ENCODE measurements at places on chromosomes 5 and 9. TPM values are rescaled to one million over a fixed set of nuclear protein-coding genes. Genes with fewer than 3 reads are reported as not detected.

- H3K4me1 ChIP-seq, result peaks cover 25% of the 10 kb centered on the region
- peak overlapping the region; percentile 1 for H3K4me3 ChIP-seq
- H3K36me3 ChIP-seq, result peaks cover 32% of the 10 kb centered on the region
Observed at GRCh38 chr9:32565967-32566366, 7.0 kb downstream of the NDUFB6 start.

GRCh38 chr9:38318759-38319495 is 73.6 kb upstream of the ALDH1B1 start:
- H3K4me3 ChIP-seq, result no peak overlapping the region
- H3K36me3 ChIP-seq, result no peaks in the 10 kb centered on the region
- peak; percentile 31 for DNase-seq
- no peaks in the 10 kb centered on the region for H3K4me1 ChIP-seq
- H3K27me3 ChIP-seq, result peaks cover 13% of the 10 kb centered on the region

DNA sequence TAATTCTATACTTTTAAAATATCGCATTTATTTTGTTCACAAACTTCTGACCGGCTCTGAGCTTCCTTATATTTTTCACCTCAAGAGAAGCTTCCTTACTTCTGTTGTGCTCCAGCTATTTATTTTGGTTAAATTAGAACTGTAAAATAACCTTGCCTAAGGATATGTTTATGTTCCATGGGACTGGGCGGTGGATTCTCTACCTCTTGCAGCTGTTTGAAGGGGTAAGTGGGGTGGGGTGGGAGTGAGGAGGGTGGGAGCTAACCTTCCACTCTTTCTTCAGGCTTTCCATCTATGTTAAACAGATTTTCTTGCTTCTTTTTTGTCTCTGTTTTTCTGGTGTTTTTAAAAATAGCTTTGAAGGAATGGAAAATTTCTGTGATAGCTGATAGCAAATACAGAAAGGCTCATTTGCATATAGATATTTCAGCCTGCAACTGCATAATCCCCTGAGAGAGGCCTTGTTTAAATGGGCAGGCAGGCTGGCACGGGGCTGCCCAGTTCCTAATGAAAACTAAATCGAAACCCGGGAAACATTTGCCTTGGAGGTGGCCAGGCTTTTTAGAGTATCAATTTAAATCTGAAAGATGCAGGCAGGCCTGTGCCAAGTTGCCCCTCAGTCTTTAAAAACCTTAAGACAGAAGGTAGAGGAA is 122.1 kb upstream of the DMAC1 start:
- no peaks in the 10 kb centered on the region for H3K36me3 ChIP-seq
- H3K4me1 ChIP-seq, result no peaks in the 10 kb centered on the region
- DNase-seq, result no peak

GRCh38 chr5:172897481-172898217 is 61.6 kb upstream of the RPL26L1 start:
- H3K27me3 ChIP-seq, result no peaks in the 10 kb centered on the region
- peaks cover 7% of the 10 kb centered on the region for H3K4me1 ChIP-seq
- H3K27ac ChIP-seq, result peak overlapping the region; percentile 76

DNA sequence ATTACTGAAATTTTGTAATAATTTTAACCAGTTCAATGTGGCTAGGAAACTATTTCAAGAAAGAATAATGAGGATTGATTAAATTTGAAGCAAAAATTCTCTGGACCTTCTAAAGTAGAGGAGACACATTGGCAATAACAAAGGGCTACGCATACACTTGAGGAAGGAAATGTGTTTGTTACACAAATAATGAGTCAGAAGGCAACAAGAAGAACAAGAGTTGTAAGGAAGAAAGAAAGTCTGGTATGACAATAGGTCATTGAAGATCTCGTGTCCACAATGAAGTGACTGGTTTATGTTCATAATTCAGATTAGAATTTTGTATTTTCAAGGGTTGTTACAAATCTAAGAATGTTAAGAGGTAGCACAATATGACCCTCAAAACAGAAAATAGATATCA is 25.8 kb downstream of the ST8SIA4 start:
- no peak for DNase-seq
- H3K36me3 ChIP-seq, result peaks cover 70% of the 10 kb centered on the region
- no peak overlapping the region for H3K4me3 ChIP-seq
- H3K4me1 ChIP-seq, result peaks cover 42% of the 10 kb centered on the region
- peak overlapping the region; percentile 49 for H3K27ac ChIP-seq
- H3K27me3 ChIP-seq, result no peaks in the 10 kb centered on the region

The PCDHA7 gene
- not detected for total RNA-seq

Data from activated CD8-positive, alpha-beta memory T cell treated with anti-CD3 and anti-CD28 coated beads, Interleukin-2, amount 10 ng/mL, durations not matched to agents 7 days and 5 days (primary cell).